Mesothelial cell of epicardium (in vitro differentiated cells): ENCODE measurements at places on chromosomes 16 and 17.

GRCh38 chr17:77435272-77436057, 294.7 kb downstream of the SEC14L1 start:
- DNase-seq: no peak

GRCh38 chr16:59242556-59242955, 508.4 kb upstream of the GOT2 start:
- DNase-seq: no peak

GRCh38 chr17:7849751-7850504, 4.9 kb upstream of the TMEM88 start:
- no peak for DNase-seq

DNA sequence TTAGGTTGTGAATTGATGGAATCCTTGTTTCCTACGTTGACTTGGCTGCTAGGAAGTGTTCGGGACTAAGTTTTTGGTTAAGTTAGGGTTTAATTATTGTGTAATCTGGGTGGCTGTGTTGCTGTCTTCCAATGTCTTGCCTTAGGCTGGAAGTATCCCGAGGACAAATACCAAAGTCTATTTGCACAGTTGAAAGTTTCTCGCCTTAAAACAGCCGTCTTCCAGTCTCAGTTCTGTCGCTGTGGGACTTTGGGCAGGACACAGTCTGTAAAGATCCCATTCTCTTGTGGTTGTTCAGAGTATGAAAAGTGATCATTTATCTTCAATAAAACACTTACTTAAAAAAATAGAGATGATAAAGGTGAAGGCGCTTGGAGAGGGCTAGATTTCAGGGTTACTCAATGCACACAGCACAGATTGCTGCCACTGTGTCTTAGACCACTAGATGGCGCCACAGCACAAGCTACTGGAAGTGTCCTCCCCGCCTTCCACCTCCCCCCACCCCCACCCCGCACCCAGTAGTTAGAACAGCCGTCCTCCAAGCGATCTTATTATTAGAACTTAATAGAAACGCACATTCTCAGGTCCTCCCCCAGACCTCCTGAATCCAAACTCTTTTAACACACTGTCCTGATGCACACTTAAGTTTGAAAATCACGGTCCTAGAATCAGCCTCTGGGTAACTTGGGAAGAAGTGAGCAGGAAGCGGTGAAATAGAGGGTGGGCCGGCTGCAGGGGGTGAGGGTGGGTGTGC, 45.8 kb downstream of the AKAP1 start:
- peak; percentile 72 for DNase-seq

DNA sequence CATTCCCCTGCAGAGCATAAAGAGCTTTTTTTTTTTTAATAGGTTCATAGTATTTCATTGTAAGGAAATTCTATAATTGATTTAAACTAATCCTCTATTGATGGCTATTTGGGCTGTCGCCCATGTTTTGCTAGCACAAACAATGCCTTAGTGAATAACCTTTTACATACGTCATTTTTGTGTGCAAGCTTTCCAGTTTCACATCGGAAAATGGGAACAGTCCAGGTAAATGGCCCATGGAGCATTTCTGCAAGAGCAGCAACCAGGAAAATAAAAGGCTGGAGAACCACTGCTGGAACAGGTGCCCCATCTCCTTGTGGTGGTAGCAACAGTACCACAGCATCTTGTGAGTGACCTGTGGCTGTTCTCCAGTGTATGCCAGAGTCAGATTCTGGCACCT, 48.6 kb downstream of the CDH1 start:
- no peak for DNase-seq

DNA sequence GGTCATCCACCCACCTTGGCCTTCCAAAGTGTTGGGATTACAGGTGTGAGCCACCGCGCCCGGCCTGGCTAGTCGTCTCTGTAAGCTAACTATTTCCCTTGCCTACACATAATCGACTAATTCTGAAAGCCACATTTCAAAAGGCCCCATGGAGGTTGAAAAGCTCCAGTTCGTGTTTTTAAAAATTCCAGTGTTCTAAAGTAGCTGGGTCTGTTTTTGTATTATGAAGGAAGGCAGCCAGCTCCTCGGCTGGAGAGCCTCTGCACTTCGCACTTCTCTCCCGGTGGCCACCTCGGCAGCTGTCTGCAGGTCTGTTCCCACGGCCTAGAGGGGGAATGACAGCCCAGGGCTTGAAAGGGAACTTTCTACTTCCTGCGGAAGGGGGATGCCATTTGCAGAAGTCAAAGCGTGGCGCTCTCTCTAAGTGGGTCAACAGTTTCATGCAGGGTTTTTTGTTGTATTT, 16.9 kb downstream of the HASPIN start:
- DNase-seq: no peak

DNA sequence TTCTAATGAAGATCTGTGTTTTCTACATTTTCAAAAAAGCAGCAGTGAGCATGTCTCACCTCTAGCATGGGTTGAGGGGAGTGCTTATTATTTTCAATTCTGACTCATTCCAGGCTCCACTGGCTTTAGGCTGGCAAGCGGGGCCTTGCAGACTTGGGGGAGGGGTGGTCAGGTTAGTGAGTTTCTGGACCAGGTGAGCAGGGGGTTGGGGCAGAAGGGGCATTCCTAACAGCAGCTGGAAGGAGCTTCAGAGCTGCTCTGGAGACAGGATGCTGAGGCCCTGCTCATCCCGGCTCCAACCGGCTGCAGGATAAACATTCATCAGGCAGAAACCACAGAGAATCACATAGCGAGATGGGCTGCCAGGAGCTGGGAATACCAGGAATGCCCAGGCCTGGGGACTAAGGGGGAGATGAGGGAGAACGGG, 10.5 kb upstream of the KRT19 start:
- no peak for DNase-seq

- no peak for DNase-seq
These were observed 155.2 kb downstream of the ABCC12 start for GRCh38 chr16:48000622-48001021.

- no peak for DNase-seq
These were observed 17.5 kb downstream of the SBK1 start for GRCh38 chr16:28309811-28310311.

GRCh38 chr17:48445248-48445620, 15.2 kb upstream of the SKAP1 start:
- no peak for DNase-seq

DNA sequence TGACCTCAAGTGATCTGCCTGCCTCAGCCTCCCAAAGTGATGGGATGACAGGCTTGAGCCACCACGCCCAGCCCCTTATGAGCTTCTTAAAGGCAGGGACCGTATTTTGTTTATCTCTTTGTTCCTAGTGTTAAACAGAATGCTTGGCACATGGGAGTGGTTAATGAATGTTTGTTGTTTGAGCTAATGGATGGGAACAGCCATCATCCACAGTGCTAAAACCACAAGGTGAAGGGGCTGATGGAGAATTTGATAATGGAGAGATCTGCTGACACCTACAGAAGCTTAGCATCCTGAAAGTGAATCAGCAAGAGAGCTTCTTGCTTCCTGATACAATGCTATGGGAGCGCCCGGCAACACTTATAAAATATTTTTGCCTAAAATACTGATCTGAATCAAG, 8.6 kb upstream of the CDH1 start:
- no peak for DNase-seq

- DNase-seq: no peak
These were observed 76.4 kb downstream of the CDH13 start for GRCh38 chr16:82703161-82703560.

DNA sequence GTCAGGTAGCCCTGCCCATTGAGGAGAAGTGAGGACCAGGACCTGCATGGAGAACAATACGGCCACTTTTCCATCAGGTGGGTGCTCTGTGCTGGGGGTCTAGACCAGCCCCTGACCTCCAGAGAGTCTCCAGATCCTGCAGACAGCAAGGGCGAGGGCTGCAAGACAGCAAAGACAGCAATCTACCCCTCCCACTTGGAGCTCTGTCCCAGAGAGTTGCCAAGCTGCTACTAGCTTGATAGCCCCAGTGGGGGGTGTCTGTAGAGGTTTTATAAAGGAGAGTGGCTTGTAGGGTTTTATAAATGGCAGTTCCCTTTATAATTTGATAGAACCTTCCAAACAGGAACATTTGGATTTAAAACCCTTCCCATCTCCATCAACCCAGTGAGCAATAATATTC, 16.7 kb upstream of the SLFN11 start:
- no peak for DNase-seq
